Uterus (tissue), 4 donors: ENCODE measurements at places on chromosomes 11 and 22. TPM values are rescaled to one million over a fixed set of nuclear protein-coding genes. Genes with fewer than 3 reads are reported as not detected.

DNA sequence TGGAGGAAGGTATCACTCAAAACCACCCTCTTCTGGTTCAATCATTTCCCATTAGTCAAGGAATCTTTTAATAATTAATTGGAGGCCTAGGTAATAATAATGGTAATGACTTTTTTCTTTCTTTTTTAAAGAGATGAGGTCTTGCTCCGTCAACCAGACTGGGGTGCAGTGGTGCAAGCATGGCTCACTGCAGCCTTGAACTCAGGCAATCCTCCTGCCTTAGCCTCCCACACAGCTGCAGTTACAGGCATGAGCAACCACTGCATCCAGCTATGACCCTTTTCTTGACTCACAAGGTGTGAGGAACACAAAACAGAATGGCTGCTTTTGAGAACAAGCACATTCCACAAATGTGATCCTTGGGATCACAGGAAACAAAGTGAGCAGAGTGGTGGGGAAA, 3.6 kb downstream of the POLDIP3 start:
- no peak for DNase-seq

GRCh38 chr11:118544647-118545010, 13.6 kb downstream of the TMEM25 start:
- DNase-seq = no peak

The CHRDL2 gene
- total RNA-seq = 5.1 TPM

GRCh38 chr11:100498780-100499179, 188.3 kb upstream of the ARHGAP42 start:
- no peak for DNase-seq

GRCh38 chr11:121265586-121265985, 27.0 kb upstream of the SC5D start:
- DNase-seq = no peak

- peak; percentile 37 for DNase-seq
These were observed 3.9 kb upstream of the RNF215 start for GRCh38 chr22:30390974-30391691.

The BATF2 gene
- 0.90 TPM for total RNA-seq

GRCh38 chr11:13008061-13008435, 1.1 kb upstream of the RASSF10 start:
- DNase-seq = no peak

- peak; percentile 15 for DNase-seq
These were observed 27.1 kb downstream of the C11orf96 start for GRCh38 chr11:43969543-43969942.

DNA sequence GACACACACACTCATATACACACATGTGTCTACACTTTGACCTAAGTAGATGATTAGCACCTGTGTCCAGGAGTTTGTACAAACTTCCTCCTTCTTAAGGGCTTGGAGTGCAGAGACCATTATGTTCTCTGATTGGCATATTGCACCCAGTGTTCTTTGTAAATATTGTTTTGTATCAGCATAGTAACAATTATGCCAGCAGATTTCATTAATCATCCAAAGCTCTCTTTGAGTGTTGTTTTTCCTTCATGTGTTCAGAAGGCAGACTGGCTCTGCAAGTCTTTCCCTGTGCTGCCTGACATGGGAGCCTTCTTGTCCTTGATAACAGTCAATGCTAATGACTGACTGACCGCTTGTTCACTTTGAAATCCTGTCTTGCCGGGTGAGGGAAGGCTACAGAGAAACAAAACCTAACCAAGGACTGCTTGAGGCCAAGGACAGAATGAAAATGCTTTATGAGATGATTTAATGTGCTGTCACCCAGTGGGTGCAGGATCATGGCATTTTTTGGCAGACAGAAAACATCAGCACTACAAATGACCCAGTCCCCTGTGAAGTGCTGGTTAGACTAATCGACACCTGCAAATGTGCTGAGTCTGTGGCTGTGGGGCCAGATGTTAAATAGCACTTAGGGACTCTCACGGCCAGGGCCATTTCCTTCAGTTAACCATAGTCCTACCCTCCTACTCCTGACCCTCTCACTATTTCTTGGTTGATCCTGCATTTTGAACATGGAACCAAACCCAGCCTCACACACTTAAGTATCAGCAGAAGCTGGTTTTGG, 6.6 kb upstream of the BARX2 start:
- DNase-seq = no peak

DNA sequence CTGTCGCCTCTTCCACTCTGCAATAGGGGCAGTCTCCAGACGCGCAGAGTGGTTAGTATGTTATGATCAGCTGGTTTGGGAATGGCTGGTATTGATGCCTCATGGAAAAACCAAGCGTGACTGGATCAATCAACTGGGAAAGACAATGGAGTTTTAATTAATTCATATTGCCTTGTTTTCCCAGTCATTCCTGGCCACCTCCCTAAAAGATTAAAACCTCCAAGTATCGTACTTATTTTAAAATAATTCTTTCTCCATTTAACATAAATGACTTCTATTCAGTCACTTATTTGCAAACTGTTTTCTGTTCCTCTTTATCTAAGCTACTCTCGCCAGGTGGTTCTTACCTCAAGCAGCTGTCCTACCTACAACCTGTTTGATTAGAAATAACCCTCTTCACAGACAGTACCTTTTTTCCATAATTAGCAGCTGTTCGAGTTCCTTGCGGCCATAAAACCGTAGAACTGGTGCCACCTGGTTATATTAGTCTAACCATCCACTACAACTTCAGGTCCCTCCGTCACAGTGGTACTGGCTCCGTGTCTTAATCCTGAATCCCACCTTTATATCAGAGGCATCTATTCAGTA, 898 bp downstream of the ZNF215 start:
- no peak for DNase-seq

The OR52H1 gene
- total RNA-seq = 2.1 TPM

DNA sequence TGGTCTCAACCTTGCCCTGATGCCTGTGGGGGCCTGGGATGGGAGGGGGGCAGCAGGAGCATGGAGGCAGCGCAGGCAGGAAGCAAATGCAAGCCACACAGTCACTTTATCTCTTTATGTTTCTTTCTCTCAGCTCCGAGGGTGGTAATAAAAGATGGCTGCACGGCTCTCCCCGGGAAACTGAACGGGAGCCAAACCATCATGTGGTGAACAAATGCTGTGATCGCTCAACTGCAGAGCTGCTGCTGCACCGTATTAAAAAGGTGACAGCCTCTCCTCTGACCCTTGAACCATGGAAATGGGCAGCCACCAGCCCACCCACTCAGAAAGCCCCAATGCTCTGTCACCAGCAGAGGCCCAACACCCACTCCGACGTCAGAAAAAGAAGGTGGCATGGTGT, 110.0 kb downstream of the TIMP3 start:
- no peak for DNase-seq
